ENCODE measurements at places on chromosomes 5 and 9.

DNA sequence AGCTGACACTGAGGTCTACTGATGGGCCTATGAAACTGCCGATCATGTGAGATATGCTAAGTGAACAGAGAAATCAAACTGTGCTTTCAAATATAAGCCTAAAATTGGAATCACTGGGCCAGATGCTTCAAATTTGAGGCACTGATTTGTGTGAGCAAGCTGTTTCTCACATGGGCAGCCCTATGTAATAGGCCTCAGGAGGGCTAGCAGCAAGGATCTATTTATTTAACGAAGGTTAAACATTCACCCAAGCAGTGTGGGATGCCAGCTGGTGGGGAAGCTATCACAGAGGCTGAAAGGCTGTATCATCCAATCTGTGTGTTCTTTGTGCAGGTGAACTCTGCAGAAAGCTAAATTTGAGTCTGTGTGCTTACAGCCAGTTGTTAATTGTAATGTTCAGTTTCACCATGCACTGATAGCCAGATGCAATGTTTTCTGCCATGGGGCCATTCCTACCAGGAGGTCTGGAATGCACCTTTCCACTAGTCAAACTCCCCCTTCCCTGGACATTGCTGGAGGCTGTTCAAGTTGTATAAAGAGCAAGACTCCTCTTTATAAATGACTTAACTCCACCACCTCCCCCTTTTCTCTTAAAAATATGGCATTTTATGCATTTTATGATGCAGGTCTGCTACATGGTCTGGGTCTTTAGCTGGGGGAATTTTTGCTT lies 228.9 kb downstream of the SH3GL2 start:
- DNase-seq = no peak

DNA sequence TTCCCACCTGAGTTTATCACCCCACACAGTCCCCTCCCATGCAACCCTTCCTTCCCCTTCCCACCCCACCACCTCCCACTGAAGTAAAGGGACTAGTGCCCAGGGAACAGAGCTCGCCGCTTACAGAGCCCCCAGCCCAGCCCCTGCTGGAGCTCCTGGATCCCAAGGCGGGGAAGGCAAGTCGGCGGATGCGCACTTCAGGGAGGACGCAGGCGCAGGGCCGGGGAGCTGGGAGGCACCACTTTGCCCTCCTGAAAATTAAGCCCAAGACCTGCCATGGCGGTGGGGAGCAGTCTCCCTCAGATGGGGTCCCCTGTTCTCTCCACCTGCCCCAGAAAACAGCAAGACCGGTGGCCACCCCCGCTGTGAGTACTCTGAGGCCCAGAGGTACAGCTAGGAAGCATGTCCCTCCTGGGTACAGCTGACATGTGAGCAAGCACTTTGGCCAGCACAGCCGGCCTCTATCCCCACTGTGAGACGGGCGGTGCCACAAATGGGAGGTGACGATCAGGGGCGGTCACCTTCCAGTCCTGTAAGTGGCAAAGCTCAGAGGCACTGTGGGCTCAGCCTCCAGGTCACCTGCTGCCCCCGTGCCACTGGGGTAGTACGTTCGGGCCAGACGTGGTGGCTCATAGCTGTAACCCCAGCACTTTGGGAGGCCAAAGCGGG lies 45.9 kb downstream of the COL23A1 start:
- no peak for DNase-seq

DNA sequence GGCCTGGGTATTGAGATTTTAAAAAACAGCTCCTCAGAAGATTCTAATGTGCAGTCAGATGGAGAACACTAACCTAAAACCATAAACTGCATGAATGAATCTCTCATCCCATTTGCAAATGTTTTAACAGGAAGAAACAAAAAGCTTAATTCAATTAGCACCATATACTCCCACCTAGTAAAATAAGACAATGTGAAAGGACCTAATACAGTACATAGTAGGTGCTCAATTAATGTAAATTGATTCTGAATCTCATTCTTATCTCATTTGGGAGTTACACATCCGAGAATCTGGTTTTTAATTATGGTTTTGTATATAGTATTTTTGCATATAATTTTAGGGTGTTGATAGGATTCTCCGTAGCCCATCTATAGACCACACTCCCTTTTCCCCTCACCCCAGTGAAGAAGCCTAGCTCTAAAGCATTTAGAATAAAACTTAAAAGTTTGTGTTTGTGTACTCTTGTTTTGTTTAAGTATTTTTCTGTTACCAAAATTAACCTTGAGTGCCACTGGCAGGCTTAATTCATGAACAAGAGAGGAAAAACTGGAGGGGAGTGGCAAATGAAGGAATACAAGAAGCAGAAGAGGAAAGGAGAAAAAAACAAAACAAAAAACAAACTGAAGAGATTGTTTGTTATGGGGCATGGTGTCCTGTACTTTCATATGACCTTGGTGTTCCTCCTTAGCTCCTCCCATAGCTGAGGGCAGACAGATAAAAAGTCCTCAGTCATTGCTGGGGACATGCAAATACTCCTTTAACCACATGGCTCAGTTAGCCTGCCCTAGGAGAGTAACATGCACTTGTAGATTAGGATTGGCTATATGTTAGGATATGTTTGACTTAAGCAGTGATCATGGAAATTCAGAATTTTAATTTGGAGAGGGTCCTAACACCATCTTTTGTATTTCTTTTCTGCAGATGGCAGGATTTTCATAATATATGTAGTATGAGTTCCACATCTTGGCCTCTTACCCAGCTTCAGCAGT lies 1.2 kb downstream of the RNF14 start:
- peak; percentile 95 for DNase-seq

DNA sequence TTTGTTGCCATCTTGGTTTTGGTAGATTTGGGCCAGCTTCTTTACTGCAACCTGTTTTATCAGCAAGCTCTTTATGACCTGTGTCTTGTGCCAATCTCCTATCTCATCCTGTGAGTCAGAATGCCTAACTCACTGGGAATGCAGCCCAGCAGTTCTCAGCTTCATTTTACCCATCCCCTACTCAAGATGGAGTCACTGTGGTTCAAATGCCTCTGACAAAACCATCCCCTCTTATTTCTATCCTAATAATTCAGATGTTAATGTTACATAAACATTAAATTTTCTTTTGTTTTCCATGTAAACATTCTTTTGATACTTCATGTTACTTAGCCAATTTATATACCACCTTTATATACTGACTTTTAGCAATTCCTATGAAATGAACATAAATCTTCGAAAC lies 746.3 kb downstream of the CDH18 start:
- no peak for DNase-seq

- DNase-seq = no peak
Observed at GRCh38 chr9:109872901-109873300, 92.9 kb downstream of the PALM2AKAP2 start.

GRCh38 chr9:136190237-136190601 lies 14.7 kb downstream of the LHX3 start:
- DNase-seq = no peak

GRCh38 chr5:368183-369084 lies 46.9 kb downstream of the AHRR start:
- DNase-seq = peak; percentile 58

GRCh38 chr9:86246752-86247161 lies 12.7 kb downstream of the C9orf153 start:
- peak; percentile 13 for DNase-seq

- DNase-seq = no peak
Observed at GRCh38 chr5:38403406-38403805, 145.0 kb downstream of the EGFLAM start.

GRCh38 chr9:70170151-70170790 lies 88.5 kb upstream of the SMC5 start:
- DNase-seq = no peak

GRCh38 chr9:22228542-22228941 lies 218.1 kb upstream of the DMRTA1 start:
- DNase-seq = peak; percentile 39

DNA sequence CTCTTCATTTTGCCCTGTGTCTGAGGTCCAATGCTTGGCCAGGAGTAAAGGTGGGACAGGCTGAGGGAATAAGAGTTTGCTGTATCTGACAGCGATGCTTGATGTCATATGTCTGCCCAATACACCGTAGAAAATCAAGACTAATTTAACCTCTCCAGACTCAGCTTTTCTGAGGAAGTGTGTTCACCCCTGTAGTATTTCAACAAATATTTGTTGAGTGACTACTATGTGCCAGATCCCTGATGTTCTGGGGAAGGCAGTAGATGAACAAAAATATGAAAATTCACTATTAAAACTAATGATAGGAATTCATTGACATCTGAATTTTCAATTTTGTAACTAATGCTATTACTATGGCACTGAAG lies 489.7 kb downstream of the EBF1 start:
- no peak for DNase-seq

DNA sequence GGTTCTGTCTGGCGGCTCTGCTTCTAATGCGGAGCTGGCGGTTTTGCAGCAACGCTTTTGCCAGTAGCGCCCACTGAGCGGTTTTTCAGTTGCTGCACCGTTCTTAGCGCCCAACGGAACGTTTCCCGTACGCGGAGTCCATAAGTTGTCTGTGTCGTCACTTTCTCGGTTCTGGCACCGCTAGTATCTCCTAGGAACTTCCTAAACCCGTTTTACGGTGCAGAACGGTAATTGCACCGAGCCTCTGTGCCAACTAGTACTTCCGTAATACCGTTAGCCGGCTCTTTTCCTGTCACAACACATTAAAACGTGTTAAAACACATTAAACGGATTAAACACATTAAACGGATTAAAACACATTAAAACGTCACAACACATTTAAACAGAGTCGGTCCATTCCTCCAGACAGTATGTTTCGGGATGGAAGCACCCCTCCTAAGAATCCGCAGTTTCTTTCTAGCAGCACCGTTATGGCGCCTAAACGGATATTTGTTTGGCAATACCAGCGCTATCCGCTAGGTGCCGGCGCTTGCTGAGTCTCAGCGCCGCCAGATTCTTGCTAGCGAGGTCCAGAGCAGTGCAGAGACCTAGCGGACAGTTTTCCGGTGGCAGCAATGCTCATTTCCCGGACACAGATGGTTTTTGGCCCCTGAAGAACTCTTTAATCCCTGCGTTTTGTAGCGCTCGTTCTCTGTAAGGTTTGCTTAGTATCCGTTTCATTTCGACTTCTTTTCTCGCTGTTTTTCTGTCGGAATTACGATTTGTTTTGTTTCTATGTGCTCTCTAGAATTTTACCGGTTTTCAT lies 45.4 kb downstream of the ANXA2R start:
- DNase-seq = peak; percentile 94

- DNase-seq = no peak
Observed at GRCh38 chr9:75903785-75904360, 13.4 kb downstream of the PCSK5 start.

DNA sequence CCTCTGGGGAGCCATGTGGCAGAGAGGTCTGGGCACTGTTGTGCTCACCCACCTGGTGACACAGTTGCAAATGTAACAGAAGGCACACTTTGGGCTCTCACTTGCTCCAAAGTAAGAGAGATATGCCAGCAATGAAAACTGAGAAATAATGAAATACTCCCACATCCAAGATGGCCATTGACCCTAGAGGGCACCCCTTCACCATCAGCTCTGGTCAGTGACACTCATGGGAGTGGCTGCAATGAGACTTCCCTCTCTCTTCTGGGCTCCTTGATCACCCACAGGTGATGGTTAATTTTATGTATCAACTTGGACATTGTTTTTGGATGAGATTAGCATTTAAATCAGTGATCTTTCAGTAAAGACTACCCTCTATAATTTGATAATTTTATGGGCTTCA lies 248.4 kb downstream of the CDH12 start:
- DNase-seq = no peak

DNA sequence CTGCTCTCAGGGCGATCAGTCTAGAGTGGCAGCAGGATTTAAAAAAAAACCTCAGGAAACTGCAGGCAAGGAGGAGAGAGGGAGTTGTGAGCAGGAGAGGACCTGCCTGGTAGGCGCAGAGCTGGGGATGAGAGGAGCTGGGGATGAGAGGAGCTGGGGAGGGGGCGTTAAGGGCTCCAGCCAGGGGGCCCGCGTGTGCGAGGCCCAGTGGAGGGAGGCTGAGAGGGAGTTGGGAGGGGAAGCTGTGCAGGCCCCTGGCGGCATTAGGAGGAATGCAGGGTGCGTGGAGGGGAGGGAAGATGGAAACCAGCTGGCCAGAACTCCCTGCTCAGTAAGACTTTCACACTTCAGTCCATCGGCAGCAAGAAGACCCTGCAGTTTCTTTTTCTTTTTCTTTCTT lies 45.2 kb upstream of the HMCN2 start:
- DNase-seq = no peak

DNA sequence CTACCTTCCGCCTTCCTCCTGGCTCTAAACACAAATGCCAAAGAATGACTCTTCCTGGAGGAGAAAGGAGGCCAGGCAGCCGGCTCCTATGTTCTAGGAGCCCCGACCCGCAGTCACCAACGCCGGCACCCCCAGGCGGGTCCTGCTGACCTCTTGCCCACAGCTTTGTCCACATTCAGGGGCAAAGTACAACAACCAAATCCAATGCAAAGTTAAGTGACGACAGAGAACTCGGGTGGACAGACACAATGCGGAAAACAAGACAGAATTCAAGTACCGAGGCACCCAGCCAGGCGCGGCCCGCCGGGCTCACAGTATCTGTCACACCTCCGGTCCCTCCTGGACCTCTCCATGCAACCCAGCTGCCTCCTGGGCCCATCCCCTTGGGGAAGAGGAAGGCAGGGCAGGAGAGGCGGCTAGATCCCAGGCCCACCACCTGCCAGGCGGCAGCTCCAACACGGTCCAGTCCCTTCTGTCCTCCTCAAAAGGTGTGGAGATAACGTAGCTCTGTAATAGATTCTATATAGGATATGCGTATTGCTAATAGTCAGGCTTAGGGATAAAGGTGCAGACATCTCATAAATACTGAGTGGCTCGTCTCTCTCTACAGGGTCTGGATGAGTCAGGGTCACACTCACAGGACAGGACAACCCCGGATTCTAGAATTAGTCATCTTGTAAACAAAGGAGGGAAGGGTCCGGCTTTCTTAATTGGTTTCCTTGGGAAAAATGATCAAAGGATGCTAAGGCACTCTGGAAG lies 46.9 kb upstream of the UBAC1 start:
- no peak for DNase-seq

- DNase-seq = peak; percentile 82
Observed at GRCh38 chr5:1297243-1297642, 2.4 kb upstream of the TERT start.

DNA sequence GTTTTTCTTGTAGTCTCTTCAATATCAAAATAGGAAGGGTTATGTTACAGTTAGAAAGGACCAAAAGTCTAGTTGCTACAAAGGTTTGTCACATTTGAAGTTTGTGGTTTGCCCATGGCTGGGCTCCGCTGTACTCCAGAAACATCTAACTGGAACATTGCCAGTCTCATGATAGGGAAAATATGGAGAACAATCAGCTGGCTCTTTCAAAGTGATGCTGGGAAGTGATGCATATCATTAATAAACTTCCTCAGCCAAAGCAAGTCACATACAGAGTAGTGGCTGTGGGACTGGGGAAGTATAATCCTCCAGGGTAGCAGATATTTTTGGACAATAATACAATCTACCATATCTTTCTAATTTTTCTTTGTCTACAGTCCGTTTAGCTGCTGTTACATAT lies 8.8 kb downstream of the BTF3 start:
- DNase-seq = no peak

DNA sequence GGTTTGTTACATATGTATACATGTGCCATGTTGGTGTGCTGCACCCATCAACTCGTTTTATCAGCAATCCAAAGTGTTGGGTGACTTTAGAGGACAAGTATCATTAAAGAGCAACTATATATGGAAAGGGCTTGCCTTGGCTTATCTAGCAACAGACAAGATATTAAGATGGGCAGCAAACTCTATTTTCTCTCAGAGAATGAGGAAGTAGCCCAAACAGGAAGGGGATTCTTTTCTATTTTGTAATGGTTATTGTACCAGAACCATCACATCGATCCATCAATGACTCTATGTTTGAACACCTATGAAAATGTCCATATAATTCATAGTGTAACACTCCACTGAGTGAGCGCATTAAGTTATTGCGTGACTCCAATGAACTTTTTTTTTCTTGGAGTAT lies 260.1 kb upstream of the SLC24A2 start:
- DNase-seq = peak; percentile 34

Measured in NAMALWA (cell line).